ENCODE measurements at places on chromosomes 12 and 14.

- no peak for DNase-seq
Measured at GRCh38 chr14:68762953-68763764, 29.7 kb downstream of the ZFP36L1 start.

DNA sequence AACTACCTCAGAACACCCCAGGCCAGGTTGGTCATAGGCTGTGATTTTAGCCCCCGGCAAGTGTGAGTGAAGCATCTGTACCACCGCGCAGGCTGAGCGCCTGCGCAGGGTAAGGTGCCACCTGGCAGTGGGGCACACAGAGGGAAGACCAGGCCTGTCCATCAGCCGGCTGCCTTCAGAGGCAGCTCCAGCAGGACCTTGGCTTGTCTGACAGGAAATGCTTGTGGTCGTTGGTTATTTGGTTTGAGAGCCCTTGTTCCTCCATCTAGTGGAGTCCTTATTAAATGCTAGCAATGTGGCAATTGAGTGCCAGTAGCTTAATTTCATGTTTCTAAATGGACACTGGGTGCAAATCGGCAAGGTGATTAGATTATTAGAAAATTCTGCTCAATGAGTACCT, 27.5 kb downstream of the SLC25A29 start:
- DNase-seq = no peak

DNA sequence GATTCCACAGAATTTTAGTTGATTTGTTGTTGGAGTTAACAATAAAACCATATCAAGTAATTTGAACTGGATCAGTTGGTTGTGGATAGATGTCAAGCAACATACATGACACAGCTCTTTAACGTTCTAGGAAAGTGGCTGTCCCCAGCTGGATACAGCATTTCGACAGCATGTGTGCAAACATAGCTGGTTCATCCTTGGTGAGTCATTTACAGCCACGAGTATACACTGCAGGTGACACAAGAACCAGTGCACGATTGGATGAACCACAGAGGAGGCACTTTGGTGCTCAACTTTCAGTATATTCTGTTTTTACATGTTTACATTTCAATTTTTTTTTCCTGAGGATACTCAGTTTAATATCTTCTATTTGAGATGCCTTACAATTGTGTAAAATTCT, 242.4 kb downstream of the TMEM117 start:
- DNase-seq = no peak

GRCh38 chr12:80299976-80300375, 144.1 kb upstream of the PTPRQ start:
- DNase-seq = no peak

- no peak for DNase-seq
Measured at GRCh38 chr12:4193821-4194220, 79.7 kb upstream of the CCND2 start.

DNA sequence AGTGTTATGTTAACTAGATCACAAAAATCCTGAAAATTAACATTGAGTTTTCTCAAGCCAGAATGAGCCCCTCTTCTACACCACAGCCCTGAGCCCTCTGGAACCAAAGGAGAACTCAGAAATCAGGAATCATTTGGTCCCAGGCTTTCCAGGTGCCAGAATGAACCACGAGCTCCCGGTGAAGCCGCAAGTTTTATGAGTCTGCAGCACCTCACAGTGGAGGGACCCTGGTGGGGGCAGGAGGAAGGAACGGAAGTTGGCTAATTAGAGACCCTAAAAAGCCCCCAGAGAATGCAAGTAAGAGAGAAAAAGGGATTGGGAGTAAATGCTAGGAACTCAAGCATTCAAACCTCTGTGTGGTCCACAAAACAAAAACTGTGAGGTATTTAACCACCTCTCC, 52.9 kb upstream of the BCL2L14 start:
- no peak for DNase-seq

DNA sequence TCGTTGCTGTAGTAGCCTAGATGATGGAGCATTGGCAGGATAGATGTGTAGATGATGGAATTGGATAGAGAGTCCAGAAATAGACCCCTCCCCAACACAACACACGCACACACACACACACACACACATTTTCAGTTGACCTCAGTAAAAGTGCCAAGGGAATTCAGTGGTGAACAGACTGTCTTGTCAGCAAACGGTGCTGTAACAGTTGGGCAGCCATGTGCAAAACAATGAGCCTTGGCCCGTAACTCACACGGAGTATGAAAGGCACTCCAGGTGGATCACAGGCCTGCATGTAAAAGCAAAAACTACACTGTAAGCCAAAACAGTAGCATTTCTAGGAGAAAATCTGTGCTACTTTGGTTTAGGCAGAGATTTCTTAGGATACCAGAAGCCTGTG, 87.8 kb downstream of the DDX51 start:
- DNase-seq = no peak

GRCh38 chr12:53939141-53940108, 794 bp downstream of the HOXC13 start:
- DNase-seq = no peak

GRCh38 chr12:93247313-93247991, 130.3 kb upstream of the NUDT4 start:
- no peak for DNase-seq

DNA sequence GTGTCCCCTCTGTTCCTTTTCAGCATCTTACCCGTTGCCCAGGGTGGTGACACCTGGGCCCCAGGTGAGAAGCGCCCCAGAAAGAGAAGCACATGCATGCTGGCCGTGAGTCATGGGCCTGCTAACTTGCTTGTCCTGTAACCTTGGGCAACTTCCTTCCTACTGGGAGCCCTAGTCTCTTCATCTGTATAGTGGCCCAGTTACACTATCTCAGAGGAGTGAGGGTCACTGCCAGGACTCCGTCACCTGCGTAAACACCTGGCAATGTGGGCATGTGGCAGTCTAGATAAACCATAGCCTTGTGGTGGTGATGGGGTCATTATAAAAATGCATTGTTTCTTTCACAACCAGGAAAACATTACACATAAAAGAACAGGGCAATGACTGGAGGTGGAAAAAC, 125.2 kb downstream of the SLC25A47 start:
- no peak for DNase-seq

DNA sequence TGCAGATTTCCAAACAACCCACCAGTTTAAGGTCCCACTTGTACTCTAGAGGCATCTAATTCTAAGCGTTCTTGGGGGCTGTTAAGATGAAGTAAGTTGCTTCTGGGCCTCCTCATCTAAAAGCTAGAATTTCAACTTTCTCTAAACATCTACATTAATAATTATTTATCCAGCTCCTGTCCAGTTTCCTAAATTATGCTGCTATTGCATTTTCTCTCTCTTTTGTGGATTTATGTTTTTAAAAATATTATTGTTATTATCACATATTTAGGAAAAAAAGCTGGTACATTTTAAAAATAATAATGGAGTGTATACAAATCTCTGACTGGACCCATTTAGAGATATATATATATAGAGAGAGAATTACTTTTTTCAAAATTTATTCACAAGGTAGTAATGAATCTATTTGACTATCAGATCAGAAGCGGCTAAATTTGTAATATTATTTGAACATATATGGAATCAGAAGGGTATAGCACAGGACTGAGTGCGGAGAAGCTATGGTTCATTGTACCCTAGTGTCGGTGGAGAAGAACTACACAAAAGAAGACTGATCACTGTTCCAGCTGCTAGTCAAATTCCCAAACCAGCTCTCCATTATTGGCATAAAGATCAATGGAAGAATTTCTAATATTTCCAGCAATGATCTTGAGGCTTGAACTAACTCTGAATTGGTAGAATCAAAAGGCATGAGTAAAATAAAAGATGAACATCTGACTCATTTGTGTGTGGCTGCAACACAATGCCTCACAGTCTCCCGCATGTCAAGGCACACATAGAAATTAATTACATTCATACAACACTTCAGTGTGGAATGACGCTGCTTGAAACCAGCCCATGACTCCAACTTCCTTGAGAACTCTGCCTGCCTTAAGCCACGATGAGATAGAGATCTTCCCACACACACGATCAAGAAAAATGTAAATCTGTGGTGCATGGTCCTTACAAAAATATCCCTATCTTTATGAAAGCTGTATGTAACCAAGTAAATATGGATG, 433.4 kb upstream of the OR4E1 start:
- no peak for DNase-seq

DNA sequence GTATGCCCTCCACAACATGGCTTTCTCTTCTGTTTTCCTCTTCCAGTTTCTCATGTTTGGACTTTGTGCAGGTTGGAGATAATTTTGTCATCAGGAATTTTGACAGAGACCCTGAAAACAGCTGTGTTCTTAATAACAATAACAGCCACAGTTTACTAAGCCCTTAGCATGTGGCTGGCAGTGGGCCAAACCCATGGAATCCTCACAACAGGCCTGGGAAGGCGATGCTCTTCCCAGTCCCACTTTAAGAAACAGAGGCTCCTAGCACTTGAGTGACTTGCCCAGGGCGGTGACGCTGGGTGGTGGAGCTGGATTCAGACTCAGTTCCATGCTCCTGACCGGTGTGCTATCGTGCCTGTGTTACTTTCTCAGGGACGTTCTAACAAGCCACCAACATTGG, 20.1 kb upstream of the PLEKHG3 start:
- DNase-seq = no peak

DNA sequence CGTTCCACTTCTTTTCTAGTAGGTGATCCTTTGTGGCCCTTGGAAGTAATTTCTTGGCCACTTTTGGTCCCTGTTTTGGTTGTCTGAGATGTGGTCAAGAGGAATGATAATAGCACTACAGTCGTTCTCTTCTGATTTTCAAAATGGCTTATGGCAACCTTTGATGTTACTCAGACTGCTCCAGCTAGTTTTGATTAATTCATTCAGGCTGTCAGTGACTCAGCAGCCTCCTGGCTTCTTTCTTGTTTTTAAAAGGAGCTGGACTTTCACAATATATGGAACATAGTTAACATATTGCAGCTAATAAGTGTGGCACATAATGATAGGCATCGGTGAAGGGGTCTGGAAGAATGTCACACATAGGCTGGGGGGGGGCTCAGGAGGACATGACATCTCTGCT, 47.3 kb downstream of the WDR20 start:
- no peak for DNase-seq

DNA sequence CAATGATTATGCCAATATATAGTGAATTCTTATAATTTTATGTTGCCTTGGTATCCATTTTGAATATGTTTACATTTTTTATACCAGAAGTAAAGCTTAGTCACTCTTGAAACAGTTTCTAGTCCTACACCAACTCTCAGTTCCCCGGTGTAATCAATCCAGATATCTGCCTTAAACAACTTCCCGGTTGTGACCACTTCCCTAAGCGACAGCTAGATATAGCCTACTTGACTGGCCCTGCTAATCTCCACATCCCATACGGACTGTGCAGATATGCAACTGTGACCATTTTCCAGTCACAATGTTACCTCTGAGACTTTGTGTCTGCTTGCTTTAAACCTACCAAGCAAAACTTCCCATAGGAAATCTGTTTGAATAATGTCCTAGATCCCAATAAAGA, 1551.5 kb upstream of the SEL1L start:
- no peak for DNase-seq

GRCh38 chr12:109706747-109707469, 6.7 kb upstream of the FAM222A start:
- no peak for DNase-seq

- no peak for DNase-seq
Measured at GRCh38 chr12:102232446-102232845, 34.8 kb upstream of the PMCH start.

DNA sequence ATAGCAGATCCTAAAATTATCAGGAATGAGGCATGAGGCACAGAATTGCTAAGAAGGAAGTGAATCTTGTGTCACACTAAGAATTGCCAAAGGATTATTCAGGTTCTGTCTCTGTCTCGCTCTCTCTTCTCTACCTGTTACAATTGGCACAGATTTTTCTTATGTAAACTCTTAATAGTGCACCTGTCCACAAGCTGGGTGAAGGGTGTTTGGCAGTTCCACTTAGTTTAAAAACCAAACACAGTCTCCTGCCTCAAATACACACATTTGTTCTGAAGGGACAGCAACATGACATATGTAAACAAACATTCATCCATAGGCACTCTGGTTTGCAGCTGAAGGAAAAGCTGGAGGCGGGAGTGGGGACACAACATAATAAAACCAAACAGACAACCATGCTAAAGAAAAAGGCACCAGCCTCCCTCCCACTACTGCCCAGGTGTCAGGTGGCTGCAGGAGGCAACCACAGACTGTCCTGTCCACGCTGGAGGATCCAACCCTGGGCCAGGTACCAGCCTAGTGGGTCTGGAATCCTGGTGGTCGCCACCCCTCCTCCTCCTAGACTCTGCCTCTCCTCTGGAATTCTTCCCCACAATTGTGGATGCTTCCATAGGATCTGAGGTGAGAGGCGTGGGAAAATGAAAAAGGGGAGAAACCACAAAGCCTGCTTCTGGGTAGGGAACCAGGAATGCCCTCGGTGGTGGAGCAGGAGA, 81.2 kb downstream of the TMEM260 start:
- no peak for DNase-seq

DNA sequence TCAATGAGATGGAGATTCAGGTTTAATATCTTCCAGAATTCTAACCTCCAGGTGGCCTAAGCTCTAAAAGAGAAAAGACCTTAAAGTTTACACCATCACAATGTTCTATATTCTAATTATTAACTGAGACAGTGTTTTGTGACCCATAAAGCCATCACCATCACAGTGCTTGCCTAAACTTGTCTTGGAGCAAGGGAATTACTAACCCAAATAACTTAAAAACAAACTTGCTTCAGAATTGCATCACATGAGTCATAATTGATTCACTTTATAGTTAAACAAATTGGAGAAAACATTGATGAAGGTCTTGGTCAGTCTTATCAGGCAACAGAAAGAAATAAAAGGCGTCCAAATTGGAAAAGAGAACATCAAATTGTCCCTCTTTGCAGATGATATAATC, 54.5 kb upstream of the ALG10 start:
- no peak for DNase-seq

DNA sequence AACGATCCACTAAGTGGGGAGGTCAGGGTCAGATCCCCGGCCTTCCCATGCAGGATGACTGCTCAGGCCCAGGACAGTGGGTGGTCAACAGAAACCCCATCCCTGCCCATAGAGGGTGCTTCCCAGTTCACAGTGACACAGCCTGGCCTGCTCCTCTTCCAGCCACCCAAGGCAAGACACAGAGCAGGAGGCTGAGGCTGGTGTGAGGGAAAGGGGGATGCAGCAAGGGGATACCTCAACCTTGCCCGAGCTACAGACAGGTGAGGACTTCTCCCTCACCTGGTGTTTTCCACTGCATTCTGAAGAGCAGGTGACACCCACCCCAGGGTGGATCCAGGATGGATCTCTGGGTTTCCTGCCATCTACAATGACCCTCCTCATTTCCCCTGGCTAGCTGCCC, 106.7 kb downstream of the KIF26A start:
- no peak for DNase-seq

- no peak for DNase-seq
Measured at GRCh38 chr12:64088431-64089349, 133.4 kb downstream of the KICS2 start.

DNA sequence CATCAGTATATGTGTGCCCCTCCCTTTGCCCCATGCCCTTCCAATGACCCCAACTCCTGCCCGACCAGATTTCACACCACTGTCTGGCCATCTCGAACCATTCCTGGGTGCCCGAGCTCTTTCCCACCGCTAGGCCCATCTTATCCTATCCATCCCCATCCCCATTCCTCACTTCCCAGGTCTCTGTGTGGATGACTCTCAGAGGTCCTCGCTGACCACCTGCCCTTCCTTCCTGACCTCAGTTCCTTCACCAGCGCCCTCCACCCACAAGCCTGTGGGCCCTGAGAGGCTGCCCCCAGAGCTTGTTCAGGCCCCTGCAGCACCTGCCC, 49.1 kb downstream of the CYP46A1 start:
- DNase-seq = no peak

Data from stimulated activated CD8-positive, alpha-beta memory T cell treated with anti-CD3 and anti-CD28 coated beads, Interleukin-15, amount 100 ng/mL, for 24 hours (primary cell).